Stimulated activated CD4-positive, alpha-beta T cell treated with anti-CD3 and anti-CD28 coated beads, Interleukin-1b, Interleukin-23, amount 100 ng/mL, for 24 hours (primary cell): ENCODE measurements at places on chromosomes 2 and 18.

DNA sequence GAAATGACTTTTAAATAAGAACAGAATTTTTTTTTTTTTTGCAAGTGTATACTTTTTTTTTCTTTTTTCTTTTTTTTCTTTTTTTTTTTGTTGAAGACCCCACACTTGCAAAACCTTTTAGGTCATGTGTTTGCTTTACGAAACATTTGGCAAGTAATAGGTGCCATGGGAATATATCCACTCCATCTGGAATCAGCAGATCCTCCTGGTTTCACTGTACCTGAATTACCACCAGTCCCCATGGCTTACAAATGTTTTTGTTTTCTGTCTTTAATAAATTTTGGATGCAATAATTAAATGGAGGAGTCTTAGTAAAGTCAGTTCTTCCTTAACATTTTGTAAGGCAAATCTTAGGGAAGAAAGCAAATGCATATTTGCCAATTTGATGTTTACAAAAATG, 559.7 kb upstream of the ZEB2 start:
- no peak for DNase-seq

DNA sequence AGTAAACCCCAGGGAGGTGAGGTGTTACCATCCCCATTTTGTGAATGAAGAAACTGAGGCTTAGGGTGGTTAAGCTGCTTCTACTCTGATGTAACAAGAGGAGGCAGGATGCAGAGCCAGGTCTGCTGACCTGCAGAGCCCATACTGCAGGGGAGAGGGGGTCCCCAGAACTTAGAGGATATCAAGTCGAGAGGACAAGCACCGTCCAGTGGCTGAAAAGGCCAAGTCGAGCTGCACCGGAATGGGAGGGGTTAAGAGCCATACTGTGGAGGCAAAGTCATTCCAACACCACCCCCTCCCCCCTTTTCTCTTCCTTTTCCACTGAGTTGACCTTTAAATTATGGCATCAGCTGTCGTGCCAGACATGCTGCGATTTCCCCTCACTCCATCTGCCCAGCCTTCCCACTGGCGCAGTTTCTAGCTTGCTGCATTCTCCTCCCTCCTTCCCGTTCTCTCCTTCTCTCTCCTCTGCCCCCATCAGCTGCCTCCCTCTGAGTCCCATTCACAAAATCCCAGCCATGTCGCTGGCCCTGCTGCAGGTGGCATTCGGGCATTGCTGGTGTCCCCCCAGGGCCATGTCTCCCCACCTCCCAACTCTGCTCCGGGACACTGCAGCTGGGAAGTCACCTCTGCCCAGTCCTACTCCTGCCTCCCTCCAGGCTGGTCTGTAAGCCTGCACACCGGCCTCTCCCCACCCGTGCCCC, 346.9 kb downstream of the DYSF start:
- no peak for DNase-seq

DNA sequence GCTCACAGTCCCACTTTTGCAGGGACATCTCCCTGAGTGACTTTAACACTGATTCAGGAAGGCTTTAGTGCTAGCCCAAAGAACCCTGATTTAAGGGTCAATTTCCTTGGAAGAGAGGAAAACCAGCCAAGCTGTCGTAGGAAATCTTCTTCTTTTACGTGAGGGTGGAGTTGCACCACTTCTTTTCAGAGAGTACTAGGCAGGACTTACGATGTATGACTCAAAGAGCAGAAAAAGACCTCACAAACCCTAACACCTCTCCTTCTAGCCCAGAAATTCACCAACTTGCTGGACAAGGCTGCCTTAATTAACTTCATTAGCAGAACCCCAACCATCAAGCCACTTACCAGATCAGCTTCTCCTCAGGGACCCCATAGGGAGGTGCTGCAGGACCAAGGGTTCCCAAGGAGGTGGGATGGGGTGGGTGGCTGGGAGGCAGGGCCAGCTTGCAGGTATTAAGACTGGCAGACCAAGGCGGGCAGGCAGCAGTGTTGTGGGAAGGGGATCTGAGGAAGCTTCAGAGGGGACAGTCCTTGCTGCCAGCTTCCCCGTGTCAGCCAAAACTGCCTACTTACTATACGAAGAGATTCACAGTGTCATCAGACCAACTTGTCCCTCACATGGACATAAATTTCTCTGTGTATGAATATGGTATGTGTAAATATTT, 6.7 kb downstream of the SERPINB2 start:
- DNase-seq = no peak

- DNase-seq = no peak
Measured at GRCh38 chr2:168138374-168138773, 109.0 kb downstream of the STK39 start.

- DNase-seq = no peak
Measured at GRCh38 chr2:188452084-188452483, 160.4 kb downstream of the GULP1 start.

DNA sequence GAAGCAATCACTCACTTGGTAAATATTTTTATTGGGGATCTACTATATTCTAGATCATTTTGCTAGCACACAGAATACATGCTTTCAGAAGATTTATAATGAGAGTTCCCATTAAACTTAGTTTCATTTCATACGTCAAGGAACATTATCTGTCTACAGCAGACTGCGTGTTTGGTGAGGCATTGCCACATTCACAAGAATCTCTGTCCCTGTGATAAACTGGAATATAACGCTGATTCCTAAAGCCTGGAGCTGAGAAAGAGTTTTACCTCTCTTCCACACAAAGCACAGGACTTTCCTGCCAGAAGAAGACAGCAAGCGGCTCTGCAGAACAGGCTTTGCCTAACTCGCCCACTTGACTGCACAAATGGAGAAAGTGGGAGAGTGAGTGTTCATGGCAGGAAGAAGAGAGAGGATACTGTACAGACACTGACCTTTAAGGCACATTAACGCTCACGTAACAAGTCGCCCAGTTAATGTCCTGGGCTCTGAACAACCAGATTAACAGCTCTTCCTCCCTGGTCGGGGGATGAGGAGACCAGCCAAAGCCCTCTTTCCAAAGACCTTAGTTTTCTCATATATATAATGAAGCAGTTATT, 356.2 kb downstream of the GPD2 start:
- DNase-seq = no peak

DNA sequence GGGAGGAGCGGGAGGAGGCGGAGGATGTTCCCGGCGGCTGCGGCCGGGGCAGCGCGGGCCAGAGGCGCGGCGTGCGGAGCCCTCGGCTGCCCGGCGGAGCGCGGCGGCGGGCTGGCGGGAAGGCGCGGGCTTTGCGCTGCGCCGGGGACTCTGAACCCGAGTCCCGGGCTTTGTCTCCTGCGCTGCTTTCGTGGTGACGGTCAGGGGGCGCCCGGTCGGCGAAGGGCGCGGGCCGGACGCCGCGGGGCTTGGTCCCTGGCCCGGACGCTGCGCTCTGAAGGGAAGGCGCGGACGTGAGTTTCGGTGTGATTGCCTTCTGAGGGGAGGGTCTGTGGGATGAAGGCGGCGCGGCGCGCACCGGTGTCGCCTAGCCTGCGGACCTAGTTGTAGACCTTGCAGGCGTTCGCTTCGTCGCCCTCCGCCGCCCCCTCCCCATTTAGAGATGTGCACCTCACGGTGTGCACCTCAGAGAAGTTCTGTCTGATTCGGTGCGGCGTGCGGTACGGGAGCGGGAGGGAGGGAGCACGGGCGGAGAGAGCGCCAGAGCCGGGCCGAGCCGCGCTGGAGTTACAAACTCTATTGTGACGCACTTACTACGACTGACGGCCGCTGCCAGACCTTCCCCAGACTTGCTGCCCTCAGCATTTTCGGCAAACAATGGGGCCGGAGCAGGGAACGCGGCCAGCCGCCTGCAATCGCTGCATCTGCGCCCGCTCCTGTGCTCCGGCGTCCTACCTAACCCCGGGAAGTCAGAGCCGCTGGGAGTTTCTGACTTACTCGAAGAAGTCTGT, 2.1 kb downstream of the BCL2L11 start:
- no peak for DNase-seq

DNA sequence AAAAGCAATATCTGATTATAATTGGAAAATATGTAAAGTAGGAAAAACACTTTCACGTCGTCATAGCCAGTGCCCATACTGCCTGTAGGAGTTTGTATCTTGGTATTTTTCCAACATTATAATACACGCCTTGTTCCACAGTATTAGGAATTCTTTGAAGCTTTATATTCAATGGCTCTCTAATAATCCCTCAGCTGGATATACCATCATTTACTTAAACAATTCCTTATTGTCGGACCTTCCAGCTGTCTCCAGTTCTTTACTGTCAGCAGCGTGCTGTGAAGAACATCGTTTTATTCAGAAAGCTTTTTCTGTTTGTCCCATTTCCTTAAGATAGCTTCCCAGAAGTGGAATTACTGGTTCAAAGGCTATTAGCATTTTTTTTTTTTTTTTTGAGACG, 31.7 kb downstream of the ATP6V1C2 start:
- no peak for DNase-seq

DNA sequence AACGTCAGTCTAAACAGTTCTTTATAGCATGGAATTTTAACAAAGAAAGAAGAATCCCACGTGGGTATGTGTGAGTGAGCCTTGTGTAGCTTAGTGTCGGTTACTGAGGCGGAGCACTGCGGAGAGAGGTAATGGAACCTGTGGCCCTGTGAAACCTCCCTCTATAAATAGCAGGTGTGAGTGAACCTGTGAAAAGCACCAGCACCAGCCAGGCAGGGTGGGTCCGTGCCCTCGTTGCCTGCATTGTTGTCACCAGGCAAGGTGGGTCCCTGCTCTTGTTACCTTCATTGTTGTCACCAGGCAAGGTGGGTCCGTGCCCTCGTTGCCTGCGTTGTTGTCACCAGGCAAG, 4.7 kb downstream of the CTDP1 start:
- DNase-seq = no peak

DNA sequence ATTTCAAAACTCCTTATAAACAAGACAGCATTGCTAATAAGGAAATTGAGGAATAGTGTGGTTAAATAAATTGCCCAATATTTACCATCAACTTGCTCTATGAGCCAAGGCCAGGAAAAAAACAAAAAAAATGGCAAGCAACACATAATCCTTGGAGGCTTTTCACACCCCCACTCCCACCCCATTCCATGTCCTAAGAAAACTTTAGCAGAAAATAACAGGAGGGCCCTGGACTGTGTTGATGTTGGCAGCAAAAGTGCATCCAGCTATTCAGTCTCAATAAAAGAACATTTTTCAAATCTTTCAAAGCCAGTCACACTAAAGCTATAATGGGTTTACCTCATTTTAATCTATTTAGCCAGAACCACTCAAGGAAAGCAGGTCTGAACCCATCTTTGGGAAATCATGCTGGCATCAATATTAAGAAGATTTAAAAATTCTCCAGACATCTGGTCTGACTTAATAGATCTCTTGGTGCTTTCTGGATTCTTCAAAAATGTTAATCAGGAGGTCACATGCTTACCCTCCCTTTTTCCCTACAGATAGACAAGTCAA, 34.6 kb upstream of the STK17B start:
- DNase-seq = no peak

DNA sequence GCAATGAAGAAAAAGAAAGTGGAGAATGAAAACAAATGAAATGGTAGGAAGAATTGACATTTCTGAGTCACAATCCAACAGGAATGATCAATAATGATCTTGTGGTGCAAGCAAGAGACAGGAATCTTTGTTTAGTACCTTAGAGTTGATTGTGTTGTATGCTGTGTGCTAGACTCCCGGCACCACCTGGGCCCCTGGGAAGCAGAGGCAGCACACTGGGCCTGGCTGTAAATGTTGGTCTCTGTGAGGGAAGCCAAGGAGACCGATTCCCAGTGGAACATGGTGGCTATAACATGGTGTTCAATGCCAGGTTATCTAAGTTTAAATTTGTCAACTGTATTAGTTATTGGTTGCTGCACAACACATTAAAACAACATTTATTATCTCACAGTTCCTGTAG, 9.8 kb upstream of the CWC22 start:
- no peak for DNase-seq

- no peak for DNase-seq
Measured at GRCh38 chr2:191572319-191572718, 105.6 kb upstream of the NABP1 start.

- no peak for DNase-seq
Measured at GRCh38 chr2:163652751-163653150, 83.1 kb downstream of the FIGN start.

DNA sequence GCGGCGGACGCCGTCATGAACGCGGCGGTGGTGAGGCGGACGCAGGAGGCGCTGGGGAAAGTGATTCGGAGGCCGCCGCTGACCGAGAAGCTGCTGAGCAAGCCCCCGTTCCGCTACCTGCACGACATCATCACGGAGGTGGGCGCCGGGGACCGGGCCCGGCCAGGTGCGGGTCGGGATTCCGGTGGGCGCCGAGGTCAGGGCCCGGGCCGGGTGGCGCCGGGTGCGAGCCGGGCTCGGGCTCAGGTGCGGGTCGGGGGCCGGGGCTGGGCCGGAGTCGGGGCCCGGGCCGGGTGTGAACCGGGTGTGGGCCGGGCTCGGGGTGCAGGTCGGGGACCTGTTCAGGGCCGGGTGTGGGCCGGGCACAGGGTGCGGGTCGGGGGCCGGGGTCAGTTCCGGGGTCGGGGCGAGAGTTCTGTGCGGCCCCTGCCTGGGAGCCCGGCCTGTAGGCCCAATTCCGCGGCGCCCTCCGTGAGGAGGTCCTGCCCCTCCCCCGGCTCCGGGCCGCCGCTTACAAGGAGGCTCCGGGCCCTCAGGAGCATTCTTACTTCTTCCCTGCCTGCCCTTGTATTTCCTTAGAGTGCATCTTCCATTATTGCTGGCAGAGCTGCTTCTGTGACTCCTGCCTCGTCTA, 447 bp downstream of the TRAF3IP1 start:
- no peak for DNase-seq

DNA sequence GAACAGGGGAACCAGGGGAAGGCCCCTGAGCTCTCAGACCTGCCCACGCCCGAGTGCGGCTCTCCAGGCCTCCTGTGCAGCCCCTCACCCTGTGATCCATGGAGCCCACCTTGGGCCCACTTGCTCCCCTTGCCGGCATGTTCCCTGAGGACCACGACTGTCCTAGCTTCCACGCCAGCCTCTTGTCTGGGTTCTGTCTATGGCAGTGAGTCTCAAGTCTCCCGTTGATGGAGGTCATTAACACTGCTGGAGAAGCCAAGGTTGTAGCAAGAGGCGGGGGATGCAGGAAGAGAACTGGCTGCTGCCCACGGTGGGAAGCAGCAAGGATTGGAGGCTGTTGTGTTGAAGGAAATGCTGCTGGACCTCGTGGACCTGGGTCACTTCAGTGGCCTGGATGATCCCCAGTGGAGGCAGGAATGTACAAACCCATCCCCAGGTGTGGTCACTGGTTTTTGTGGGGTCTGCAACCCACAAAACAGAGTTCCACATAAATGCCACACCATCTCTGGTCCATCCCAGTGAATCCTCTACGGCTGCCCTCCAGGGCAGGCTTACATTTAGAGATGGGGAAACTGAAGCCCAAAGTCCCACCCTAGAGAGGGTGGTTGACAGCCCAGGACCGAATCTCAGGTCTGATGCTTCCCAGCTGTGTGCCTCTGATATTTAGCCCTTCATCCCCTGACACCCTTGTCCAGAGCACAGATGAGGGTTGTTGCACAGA, 150.3 kb downstream of the NDUFA10 start:
- no peak for DNase-seq
